ENCODE measurements at places on chromosomes 2 and 18.

- DNase-seq = no peak
Observed at GRCh38 chr2:69177063-69177771, 164.2 kb downstream of the ANTXR1 start.

GRCh38 chr2:40127146-40127545 lies 324.7 kb downstream of the SLC8A1 start:
- no peak for DNase-seq

DNA sequence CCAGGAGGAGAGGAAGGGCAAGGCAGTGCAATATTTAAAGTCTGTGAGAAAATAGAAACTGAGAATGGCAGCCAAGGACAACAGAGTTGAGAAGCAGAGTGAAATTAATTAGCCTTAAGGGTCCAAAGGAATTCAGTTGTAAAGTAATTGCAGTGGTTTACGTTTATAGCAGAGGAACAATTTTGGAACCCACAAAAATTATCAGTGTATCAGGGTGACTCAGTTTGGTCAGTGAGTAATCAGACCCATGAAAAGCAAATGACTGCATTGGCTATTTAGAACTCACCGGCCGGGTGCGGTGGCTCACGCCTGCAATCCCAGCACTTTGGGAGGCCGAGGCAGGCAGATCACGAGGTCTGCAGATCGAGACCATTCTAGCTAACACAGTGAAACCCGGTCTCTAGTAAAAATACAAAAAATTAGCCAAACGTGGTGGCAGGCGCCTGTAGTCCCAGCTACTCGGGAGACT lies 245.8 kb upstream of the SLC39A10 start:
- no peak for DNase-seq

DNA sequence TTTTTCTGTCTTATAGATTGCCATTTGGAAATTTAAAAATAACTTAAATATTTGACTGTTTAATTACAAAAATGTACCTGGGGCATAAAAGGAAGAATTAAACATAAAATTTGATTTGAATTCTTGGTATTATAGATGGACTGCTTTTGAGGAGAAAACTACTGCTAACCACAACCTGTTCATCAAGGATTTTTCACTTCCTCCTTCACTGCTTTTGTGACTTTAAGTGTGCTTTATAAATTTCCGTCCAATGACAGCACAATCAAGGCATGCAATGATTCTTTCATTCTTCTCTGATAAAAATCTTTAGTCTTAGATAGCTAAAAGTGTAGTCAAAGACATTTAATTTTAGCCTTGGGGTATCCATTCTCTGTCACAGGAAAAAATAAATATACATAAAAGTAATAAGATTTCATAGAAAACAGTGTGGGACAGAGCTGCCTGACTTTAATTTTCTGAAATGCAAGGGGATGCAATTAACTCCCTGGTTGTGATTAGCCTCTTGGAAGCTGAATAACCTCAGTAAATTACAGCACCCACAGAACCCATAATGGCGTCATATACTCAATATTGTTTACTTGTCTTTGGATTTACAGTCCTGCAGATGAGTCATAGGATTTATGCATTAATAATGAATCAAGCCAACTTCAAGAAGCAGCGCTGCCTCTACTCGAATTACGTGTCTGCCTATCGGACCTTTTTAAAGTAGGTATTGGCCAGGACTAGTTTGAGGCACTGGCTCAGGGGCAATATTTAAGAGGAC lies 587.9 kb downstream of the NRXN1 start:
- no peak for DNase-seq

DNA sequence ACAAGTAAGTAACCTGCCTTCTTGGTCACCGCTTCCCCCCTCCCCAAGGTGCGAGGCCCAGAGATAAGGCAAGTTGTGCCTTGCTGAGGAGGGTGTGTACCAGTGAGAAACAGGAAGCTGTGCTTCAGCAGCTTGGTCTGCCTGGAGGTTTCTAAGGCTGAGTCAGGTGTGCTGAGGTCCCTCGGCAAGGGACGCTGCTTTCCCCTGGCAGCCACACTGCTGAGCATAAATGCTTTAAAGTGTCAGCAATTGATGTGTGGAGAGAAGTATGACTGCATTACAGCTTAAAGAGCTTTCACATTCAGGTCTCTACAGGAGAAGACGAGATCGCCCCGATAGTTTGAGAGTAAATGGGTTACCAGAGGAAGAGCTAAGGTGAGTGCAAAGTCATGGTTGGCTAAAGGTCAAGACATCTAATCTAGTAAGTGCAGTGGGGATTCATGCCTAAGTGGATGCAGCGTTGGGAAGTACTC lies 86.9 kb downstream of the LIMS1 start:
- DNase-seq = peak; percentile 42

- no peak for DNase-seq
Observed at GRCh38 chr2:171228826-171229225, 68.1 kb upstream of the TLK1 start.

- DNase-seq = no peak
Observed at GRCh38 chr2:205053827-205054410, 508.6 kb downstream of the PARD3B start.

DNA sequence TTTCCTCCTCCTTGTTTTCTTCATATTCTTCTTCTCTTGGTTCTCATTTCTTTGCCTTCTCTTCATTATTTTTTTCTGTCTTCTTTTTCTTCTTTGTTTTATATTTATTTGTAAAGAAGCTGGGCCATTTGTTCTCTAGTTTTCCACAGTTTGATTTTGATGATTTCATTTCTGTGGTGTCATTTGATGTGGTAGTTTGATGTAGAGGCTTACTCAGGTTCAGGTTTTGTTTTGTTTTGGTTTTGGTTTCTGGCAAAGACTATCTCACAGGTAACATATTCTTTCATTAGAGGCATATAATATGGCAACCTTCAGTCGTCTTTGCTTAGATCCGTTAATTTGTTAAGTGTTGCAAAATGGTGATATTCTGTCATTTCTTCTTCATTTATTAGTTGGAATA lies 75.3 kb downstream of the BABAM2 start:
- DNase-seq = no peak

DNA sequence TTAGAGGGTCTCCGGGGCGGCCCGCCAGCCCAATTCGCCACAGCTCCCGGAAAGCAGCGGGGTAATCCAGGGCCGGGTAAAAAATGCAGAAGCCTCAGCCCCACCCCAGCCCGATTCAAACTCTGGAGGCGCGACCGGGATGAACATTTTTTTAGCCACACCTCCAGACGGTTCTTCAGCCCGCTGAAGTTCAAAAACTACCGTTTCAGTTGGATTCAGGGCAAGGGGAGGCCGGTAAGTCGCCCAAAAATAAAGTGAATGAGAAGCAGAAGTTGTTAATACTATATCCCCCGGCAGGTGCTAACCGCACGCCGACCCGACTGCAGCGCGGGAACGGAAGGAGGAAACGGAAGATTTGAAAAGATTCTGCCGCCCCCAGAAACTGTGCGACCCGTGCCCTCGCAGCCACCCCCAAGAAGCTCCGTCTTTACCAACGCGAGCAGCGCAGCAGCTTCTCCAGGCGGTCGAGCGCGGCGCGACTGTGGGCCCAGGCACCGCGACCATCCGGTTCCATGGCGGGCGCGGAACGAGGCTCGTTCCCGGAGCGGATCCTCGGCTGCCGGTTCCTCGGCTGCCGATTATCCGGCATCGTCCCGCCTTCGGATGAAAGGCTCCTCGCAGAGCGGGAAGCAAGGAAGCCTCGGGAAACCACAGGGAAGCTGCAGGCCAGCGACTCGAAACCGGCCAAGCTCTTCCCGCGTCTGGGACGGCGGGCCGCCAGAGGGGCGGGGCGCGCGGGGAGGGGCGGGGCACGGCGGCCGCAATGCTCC lies at the start of gene BARD1:
Gene BARD1 (minus strand): TSS at position 703 of the 770 bp plus-strand sequence. CDS start 114 bp downstream, at position 589.
- peak; percentile 24 for DNase-seq

Measured in stimulated activated CD8-positive, alpha-beta memory T cell treated with anti-CD3 and anti-CD28 coated beads, Interleukin-7, amount 100 ng/mL, for 1 hour (primary cell).